ENCODE measurements at places on chromosomes 4 and X.
A peak's percentile ranks its signal among the peaks of the same experiment; 100 is the strongest.

DNA sequence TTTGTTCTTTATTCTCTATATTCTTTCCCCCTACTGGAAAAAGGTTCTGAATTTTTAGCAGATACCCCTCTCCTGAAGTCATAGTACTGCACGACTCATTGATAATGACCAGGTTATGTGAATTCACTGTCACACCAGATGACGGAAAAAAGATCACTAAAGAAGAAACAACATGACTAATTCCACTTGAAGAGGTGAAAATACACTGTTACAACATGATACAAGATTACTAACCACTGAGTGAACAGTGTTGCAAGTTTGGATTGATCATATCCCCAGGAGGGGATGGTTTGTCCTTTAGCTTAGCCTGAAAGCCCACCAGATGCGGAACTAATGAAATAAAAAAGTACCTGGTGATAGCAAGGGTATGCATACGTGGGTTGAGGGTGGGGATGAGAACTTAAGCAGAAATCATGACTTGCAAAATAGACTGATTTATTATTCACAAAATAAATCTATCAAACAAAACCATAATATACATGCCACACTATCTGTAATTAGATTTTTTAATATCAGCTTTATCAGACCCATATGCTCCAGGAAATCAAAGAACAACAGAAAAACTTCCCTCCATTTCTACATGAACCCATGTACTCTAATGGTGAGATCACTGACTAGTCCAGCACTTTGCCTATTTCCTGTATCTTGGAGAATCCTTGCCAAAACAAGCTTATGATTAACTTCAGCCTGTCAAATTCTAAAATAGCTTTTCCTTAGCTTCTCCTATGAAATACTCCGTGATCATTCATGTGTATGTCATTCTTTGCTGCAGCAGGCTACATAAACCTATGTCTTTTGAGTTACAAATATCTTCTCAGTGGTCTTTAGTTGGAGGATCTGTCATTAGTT lies 257.4 kb upstream of the AGA start:
- no peak for DNase-seq

- DNase-seq = peak; percentile 72
Observed at GRCh38 chr4:83758285-83758684, 222.4 kb downstream of the GPAT3 start.

DNA sequence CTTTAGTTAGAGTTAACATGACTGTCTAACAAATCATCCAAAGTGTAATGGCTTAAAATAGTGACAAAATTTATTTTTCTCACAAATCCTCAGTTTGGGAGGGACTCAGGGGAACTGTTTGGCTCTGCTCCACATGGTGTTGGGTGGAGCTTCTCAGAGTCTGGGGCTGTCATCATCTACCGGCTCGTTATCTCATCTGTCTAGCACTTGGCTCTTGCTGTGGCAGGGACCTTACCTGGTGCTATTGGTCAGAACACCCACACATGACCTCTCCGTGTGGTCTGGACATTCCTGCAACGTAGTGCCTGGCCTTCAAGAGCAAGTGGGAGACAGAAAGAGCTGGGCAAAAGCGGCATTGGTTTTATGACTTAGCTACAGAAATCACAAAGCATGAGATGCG lies 866.9 kb upstream of the FRG1 start:
- DNase-seq = no peak

DNA sequence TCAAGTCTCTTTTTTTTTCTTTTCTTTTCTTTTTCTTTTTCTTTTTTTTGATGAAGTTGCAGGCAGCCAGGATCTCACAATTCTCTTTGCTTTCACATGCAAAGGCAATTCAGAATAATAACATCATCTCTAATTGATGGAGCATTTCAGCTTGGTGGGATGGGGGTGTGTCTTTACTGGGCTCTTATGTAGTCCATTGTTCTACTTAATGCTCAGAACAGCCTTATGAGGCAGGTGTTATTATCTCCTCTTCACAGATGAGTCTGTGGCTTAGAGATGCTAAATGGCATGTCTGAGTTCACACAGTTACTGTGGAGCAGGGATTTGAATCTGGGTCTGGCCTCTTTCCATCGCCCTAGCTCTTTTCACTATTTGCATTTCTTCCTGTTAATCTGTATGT lies 70.2 kb downstream of the TRPC5 start:
- DNase-seq = no peak

DNA sequence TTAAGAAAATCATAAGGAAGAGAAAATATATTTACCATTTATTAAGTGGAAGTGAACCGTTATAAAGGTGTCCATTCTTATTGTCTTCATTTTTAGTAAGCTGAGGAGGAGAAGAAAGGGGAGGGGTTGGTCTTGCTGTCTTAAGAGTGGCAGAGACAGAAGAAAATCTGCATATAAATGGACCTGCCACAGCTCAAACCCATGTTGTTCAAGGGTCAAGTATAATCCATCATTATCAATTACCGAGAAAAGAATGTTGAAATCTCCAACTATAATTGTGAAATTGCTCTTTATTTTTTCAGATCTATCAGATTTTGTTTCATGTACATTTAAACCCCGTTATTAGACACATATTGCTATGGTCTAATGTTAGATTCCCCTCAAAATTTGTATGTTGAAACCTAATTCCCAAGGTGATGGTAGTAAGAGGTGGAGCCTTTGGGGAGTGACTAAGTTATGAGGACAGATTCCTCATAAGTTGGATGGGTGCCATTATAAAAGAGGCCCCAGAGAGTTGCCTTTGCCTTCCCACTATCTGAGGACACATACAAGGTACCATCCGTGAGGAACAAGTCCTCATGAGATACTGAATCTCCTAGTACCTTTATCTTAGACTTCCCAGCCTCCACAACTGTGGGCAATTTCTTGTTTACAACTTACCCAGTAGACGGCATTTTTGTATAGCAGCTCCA lies 58.5 kb upstream of the SMAD1 start:
- DNase-seq = no peak

DNA sequence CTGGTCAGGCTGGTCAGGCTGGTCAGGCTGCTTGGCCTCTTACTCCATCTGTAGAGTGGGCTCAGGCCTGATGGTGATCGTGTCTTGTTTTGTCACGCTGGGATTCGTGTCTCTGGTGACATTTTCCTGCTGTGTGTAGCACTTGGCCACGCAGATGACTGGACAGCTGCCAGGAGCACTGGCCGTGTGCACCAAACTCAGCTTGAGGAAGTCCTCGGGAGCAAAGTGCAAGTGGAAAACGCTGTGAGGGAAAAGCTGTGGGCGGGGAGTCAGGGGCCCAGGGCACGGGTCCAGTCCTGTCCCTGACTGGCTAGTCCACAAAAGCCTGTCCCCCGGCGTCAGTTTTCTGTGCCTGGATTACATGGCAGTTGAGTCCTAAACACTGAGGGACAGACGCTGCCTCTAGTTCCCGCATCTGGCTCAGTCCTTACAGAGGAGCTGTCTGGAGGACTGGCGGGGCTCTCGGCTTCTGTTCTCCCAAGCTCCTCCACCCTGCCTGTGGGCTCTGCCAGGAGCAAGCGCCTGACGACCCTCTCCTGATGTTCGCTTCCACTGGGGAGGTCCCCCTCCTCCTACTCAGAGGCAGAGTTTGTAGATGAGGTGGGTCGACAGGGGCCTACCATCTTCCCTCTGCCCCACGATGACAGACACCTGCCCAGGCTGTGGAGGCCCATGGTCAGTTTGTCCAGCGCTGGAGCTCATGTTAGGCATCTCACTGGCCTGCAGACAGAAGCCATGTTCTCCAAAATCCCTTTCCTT lies 35.9 kb upstream of the GRPEL1 start:
- peak; percentile 16 for DNase-seq

DNA sequence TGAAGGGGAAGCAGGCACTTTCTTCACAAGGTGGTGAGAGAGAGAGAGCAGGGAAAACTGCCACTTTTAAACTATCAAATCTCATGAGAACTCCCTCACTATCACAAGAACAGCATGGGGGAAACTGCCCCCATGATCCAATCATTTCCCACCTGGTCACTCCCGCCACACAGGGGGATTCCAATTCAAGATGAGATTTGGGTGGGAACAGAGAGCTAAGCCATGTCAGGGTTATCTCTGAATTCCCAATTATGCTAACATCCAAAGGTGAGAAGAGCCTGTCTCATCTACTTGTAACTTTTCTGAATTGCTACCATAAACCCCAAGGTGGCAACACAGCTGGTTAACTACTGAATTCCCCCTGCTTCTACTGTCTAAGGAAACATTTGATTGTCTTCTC lies 758.5 kb downstream of the ADGRL3 start:
- no peak for DNase-seq

Measured in hematopoietic multipotent progenitor cell treated with erythropoietin and hydrocortisone succinate and interleukin-3 and kit ligand, for 6 days (in vitro differentiated cells).